ENCODE measurements at places on chromosomes 2 and 18.

GRCh38 chr2:175414191-175414881, 232.8 kb upstream of the ATP5MC3 start:
- no peak for DNase-seq

DNA sequence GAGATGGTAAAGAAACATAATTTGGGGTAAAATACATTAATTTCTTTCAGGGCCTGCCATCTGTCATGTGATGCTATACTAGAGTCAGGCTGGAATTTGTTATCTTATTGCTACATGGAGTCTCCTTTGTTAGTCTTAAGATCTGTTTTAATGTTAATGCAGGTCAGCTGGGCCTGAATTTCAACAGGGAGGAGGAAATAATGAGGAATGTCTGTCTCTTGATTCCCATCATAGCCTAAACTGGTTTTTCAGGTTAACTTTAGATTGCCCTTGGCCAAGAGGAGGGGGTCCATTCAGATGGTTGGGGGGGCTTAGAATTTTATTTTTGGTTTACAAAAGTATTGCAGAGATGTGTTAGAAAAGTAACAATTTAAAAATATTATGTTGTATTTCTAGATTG, 19.0 kb upstream of the FEZ2 start:
- no peak for DNase-seq

DNA sequence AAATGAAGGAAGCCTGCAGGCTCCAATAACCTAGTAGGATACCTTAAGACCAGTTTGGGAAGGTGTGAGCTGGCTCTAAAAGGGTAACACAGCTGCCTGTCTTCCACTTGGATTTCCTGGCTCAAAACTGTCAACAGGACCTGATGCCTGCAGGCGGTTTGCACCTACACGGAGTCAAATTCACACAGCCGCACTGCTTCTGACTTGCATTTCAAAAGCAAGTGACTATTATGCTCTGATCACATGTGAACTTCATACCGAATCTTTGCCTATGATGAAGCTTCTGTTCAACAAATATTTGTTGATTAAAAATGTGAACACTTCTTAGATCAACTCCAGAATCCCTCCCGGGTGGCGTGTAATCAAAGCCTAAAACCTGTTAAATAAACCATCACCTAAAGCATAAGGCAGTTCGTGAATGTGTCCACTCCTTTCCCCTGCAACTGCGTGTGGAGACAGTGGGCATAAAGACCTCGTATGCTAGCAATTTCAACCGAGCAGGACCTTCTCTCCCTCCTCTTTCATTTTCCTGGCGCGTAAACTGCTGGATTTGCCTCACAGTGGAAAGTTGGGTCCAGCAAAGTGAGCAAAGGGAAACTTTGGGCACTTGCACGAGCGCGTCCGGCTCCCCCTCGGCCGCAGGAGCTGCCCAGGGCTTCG, 784 bp downstream of the CRACDL start:
- no peak for DNase-seq

DNA sequence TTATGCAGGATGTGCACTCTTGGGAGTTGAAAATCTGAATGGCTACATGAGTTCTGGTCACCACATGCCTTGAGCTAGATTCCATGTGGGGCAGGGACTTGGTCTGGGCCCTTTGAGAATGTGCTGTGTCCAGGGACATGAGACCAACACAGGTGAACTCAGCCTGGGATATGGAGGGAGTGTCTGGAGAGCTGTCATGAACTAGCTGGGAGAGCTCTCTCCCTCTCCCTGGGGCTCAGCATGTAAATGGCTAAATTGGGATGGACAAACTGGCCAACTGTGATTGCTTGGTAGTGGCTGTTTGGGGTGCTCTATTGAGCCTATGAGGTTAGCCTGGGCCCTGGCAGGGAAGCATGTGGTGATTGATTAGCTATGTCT, 105.1 kb upstream of the HS6ST1 start:
- DNase-seq = no peak

GRCh38 chr2:152344579-152345195, 9.7 kb downstream of the FMNL2 start:
- DNase-seq = no peak

GRCh38 chr2:230937362-230937761, 12.3 kb upstream of the GPR55 start:
- DNase-seq = no peak

- DNase-seq = no peak
Measured at GRCh38 chr18:48360376-48361021, 48.7 kb downstream of the ZBTB7C start.

GRCh38 chr2:128599700-128600099, 281.0 kb upstream of the HS6ST1 start:
- DNase-seq = no peak

- no peak for DNase-seq
Measured at GRCh38 chr2:164831887-164832286, 9.7 kb downstream of the COBLL1 start.

Data from astrocyte (in vitro differentiated cells and primary cell).